ENCODE measurements at places on chromosomes 7 and 10.

DNA sequence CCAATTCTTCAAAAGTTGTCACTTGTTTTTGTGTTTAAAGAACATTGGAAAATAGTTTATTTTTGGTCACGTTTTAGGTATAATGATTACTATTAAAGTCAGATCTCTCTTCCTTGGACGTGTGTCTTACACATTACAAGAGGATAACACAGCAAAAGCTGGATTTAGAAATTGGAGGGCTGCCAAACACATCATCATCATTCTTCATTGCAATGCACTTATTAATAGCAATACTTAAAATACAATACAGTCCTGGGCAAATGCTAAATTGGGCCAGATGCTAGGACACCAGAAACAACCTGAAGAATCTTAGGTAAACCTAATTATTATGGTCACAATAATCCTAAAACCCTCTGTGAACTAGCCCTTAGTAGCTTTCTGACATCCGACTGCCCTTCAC is 303.6 kb downstream of the DGKB start:
- no peak for DNase-seq

DNA sequence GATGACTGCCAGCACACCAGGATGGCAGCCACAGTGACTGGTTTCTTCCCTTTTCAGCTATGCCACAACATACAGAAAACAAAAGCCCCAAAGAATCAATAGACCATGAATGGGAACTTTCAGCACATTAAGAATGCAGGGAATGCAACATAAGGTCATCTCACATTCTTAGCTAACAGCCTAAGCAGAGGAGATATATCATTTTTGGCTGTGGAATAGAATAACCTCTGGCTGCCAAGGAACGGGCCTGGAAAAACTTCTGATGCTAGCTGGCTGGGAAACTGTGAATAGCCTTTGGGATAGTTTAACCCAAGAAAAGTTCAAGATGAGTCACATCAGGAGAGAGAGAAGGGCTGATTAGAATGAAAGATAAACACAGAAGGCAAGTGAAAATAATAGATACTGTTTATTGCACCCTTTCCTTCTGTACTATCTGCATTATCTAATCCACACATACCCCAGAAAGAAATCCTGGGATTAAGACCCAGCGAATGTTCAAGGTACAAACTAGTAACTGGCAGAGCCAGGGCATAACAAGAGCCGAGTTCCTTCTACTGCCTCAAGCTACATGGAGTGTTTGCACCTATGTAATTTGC is 169.2 kb downstream of the SEMA3A start:
- no peak for DNase-seq

- DNase-seq, result no peak
Observed at GRCh38 chr10:92756201-92757065, 66.7 kb downstream of the HHEX start.

DNA sequence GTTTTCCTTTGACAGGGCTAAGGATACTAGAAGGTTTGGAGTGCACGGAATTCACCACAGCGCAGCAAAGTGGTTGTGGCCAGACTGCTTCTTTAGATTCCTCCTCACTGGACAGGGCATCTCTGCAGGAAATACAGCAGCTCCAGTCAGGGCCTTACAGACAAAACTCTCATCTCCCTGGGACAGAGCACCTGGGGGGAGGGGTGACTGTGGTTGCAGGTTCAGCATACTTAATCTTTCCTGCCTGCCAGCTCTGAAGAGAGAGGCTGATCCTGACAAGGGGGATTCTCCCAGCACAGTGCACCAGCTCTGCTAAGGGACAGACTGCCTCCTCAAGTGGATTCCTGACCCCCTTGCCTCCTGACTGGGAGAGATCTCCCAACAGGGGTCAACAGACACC is 1257.9 kb downstream of the NXPH1 start:
- DNase-seq, result no peak

DNA sequence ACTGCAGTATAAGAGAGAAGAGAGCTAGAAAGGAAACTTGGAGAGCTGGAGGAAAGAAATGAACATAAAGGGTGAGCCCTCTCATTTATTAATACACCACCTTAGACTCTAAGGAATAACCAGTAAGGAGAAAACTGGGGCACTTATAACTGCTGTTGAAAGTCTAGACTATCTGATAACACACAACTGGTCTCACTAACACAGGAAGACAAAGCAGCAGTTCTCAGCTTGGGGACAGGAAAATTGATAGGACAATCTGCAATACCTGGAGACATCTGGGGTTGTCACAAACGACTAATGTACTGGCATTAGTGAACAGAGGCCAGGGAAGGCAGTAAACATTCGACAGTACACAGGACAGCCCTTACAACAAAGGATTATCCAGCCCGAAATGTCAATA is 6.8 kb downstream of the ELMO1 start:
- no peak for DNase-seq

GRCh38 chr7:128076796-128077271 is 45.6 kb upstream of the LRRC4 start:
- DNase-seq, result no peak

Data from stimulated activated CD8-positive, alpha-beta memory T cell treated with anti-CD3 and anti-CD28 coated beads, Interleukin-15, amount 100 ng/mL, for 24 hours (primary cell).